ENCODE measurements at places on chromosomes 11 and 22.

- no peak for DNase-seq
Observed at GRCh38 chr11:27339941-27340340, 23.1 kb downstream of the CCDC34 start.

GRCh38 chr11:235997-236773, at the start of gene SIRT3:
Gene SIRT3, minus strand, starts transcription at chr11:236342. Its CDS starts 14 bp downstream, at chr11:236328.
- peak; percentile 35 for DNase-seq

DNA sequence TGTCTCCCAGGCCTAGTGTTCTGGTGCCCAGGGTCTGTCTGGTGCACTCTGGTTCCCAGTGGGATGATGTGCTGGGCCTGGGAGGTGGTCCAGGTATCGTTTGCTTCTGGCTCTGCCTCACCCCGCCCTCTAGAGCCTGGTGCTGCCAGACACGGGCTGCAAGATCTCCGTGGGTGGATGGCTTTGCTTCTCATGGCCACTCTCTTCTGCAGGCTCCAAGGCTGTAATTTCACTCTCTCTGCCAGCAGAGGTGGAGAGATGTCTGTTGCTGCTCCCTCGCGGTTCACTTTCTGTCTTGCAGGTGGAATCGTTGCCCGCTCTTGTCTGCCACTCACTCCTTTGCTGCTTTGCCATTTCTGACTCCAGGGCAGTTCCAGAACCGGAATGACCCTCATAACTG, 13.4 kb downstream of the NADSYN1 start:
- no peak for DNase-seq

GRCh38 chr11:58186938-58187337, 1.9 kb upstream of the OR9Q2 start:
- no peak for DNase-seq

DNA sequence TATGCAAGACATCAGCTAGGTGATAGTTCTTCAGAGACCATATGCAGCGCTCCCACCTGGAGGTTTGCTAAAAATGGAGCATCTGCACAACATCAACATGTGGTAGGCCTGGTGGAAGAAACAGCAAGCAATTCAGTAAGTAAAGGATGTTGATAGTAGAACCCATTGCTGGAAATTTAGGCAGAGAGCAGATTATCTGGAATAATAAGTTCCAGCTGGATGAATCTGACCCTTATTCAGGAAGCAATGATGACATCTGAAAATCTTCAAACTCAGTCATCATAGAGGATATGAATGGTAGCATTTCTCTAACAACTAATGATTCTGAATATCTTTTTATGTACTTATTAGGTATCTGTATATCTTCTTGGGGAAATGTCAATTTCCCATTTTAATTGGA, 225.2 kb upstream of the ANO3 start:
- no peak for DNase-seq

DNA sequence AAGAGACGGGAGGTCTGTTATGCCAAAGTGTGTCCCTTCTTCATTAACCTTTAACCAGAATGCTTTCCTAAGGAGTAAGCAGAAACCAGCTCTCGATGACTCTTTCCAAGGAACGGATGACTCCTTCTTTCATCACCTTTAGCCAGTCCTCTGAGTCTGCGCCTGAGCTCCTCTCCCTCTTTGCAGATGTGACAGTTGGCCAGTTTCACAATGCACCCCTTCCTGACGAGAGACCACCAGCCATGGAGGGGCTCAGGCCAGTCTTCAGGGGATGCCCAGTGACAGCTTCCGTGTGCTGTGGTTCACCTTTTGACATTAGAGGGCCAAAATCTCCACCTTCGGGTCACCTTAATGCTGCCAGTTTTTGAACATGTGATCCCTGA, 826.1 kb downstream of the TBC1D22A start:
- no peak for DNase-seq

DNA sequence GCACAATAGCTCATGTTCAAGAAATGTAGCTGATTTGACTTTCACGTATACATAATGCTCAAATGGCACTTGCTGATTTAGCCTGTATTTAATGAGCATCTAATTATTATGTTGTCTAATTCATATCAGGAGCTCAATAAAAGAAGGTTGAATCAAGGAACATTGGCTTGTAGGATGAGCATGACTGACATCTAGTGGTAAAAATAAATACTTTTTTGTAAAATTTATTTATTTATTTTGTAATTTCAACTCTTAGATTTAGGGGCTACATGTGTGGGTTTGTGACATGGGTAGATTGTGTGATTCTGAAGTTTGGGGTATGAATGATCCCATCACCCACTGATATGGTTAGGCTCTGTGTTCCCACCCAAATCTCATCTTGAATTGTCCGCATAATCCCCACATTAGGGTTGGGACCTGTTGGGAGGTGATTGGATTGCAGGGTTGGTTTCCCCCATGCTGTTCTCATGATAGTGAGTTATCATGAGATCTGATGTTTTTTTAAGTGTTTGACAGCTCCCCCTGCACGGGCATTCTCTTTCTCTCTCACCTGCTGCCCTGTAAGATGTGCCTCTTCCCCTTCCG, 1.7 kb upstream of the OR52E5 start:
- DNase-seq: no peak

GRCh38 chr11:103862094-103862801, 174.2 kb upstream of the DDI1 start:
- no peak for DNase-seq

GRCh38 chr11:35139722-35140282, 831 bp downstream of the CD44 start:
- DNase-seq: no peak

All from AG09319 (cell line).